GM23248 (cell line): ENCODE measurements at places on chromosomes 11 and 22. TPM values are rescaled to one million over a fixed set of nuclear protein-coding genes. Genes with fewer than 3 reads are reported as not detected.

DNA sequence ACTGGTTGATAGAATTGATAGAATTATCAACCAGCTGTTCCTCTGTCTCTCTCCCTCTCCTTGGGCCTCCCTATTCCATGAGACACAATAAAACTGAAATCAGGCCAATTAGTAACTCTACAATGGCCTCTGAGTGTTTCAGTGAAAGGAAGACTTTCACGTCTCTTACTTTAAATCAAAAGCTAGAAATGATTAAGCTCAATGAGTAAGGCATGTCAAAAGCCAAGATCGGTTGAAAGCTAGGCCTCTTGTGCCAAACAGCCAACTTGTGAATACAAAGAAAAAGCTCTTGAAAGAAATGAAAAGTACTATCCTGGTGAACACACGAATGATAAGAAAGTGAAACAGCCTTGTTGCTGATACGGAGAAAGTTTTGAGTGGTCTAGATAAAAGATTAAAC is 16.6 kb downstream of the PIH1D2 start:
- no peak for DNase-seq

GRCh38 chr11:93775289-93775688 is 8.8 kb upstream of the MED17 start:
- DNase-seq = peak; percentile 27

- no peak for DNase-seq
Observed at GRCh38 chr11:71190551-71190950, 61.8 kb downstream of the SHANK2 start.

GLYATL2 gene
- total RNA-seq = 0.65 TPM in 1 of 2 replicates, not detected in the other

GRCh38 chr11:1298695-1299492 is 10.5 kb downstream of the TOLLIP start:
- peak; percentile 93 for DNase-seq

- DNase-seq = no peak
Observed at GRCh38 chr11:30172883-30173311, 57.9 kb upstream of the FSHB start.

DNA sequence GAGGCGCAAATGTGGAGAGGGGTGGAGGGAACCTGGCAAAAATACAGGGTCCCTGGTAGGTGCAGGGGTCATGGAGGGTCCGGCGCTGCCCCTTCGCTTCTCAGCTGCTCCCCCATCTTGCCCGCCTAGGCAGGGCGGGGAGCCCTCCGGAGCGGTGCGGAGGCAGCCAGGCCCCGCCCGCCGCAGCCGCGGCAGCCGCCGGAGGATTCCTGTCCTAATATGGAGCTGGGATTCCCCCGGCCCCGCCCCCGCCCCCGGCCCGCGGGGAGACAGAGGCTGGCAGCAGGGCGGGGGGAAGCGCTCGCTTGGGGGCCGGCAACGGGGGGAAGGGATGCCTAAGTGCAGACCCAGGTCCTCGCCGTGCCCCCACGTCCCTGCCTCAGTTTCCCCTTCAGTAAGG is 1.0 kb upstream of the NPAS4 start:
- no peak for DNase-seq

DNA sequence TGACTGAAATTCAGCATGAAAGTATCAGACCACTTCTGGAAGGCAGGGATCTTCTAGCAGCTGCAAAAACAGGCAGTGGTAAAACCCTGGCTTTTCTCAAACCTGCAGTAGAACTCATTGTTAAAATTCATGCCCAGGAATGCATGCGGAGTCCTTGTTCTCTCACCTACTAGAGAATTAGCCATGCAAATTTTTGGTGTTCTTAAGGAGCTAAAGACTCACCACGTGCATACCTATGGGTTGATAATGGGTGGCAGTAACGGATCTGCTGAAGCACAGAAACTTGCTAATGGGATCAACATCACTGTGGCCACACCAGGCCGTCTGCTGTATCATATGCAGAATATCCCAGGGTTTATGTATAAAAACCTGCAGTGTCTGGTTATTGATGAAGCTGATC is 19.1 kb downstream of the ZBTB44 start:
- DNase-seq = no peak

- DNase-seq = no peak
Observed at GRCh38 chr11:78809931-78810541, 235.4 kb upstream of the NARS2 start.

DNA sequence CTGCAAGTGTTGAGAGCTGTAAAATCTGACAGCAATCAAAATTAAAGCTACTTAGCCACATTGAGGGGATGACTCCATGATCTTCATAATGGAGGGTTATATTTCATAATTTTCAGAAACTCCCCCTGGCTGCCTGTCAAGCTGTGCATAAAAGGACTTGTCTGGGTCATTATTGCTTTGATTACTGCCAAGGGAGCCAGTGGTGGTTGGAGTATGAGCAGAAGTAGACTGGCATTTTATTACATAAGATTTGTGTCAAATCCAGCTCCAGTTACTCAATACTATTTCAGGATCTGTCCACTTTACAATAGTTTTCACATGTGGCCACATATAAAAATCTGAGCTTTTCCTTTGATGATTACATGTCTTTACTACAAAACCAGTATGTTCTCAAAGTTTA is 108.9 kb upstream of the SLC5A12 start:
- DNase-seq = no peak

GRCh38 chr11:73376803-73377629 is 817 bp downstream of the RELT start:
- peak; percentile 90 for DNase-seq
